Stimulated activated CD8-positive, alpha-beta memory T cell treated with anti-CD3 and anti-CD28 coated beads, Interleukin-4, amount 100 ng/mL, for 1 hour (primary cell): ENCODE measurements at places on chromosomes 11 and 22.

GRCh38 chr11:72114570-72114969, 2.1 kb upstream of the ANAPC15 start:
- DNase-seq = no peak

- DNase-seq = no peak
These were observed 2.2 kb downstream of the MLC1 start for GRCh38 chr22:50082961-50083461.

GRCh38 chr22:25728071-25728470, 13.9 kb upstream of the MYO18B start:
- no peak for DNase-seq

GRCh38 chr11:109521571-109522086, 99.6 kb downstream of the C11orf87 start:
- DNase-seq = no peak

DNA sequence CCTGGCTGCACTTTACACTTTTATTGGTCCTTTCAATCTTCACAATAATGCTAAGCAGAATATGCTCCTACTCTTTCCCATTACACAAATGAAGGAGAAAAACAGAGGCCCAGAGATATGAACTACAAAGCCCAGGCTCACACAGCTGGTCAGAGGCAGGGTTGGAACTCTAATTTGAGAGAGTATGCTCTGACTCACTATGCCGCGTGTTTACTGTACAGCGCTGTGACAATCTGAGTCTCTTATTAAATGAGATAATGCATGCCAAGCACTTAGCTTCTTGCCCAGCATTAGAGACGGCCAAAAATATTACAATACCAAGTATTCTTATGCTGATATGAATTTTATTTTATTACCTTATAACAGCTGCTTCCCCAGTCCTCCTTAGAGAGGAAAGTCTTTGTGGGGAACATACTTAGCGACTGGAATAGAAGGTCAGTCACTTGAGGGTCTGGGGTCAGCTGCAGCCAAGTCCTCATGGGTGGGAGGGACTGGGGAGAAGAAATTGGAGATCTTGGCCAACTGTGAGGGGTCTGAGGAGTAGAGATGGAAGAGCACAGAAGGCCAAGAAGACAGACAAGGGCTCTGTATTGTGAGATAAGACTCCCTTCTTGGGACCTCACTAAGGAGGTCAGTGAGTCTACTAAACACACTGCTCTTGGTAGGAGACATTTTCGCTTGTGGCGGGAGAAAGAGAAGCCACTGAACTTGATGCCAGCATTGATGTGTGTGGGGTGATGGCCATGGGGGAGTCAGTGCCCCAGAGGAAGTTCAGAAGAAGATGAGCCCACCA, 150.8 kb upstream of the TIMP3 start:
- no peak for DNase-seq

DNA sequence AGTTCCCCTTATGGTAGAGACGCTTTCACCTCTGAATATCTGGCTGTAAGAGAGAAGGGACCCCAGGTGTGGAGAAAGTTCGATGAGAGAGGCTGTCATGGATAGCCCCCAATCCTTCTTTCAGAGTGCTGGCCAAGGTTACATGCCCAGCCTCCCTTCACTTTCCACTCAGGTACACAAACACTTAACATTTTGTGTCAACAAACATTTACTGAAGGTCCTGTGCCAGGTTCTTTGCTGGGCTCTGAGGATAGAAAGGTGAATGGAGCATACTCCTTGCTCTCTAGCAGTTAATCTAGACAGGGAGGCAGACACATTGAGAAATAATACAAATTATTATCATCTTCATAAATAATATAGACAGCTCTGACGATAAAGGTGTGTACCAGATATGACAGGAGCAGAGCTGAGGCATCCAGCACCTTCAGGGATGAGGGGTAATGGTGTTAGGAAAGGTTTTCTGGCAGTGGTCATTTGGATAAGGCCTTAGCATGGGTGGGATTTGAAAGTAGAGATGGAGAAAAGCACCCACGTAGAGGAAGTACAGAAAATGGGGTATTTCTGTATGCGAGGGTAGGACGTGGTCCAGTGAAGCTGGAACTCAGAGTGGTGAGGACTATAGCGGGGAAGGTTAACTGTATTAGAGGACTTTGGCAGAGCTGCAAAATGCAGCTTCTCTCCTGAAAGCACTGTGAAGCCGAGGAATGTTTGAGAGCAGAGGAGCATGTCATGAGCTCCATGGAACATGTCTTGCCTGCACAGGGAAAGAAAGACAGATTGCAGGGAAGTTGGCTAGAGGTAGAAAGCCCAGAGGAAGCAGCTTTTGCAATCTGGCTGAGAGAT, 19.6 kb downstream of the PPFIBP2 start:
- DNase-seq = no peak

DNA sequence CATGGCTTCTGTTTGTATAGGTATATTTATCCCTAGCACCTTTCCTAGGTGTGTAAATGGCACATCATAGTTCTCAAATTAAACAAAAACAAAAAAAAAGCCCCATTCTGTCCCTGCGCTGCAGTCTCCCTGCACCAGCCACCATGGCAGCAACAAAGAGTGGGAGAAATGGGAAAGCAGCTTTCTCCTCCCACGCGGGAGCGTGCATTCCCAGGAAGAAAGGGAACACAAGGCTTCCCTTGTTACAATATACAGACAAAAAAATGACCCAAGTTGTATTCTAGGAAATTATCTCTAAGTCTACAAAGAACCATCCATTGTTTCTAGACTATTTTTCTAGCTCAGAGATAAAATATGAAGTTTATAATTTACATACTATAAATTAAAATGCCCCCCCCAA, 16.1 kb upstream of the TMPRSS5 start:
- no peak for DNase-seq

DNA sequence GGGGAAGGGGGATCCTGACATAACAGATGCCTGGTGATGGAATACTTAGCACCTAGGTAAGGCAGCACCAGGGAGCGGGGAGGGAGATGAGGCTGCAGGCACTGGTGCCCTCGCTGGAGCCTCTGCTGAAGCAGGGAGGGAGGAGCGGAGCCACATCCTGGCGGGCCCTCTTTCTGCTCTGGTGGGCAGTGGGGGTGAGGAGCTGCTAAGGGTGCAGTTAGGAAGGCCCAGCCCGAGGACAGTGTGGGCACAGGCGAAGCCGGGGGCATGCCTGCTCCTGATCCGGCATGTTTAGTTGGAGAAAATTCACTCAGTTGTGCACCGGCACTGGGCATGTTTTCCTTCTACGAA, 83.9 kb downstream of the MED15 start:
- no peak for DNase-seq

- DNase-seq = no peak
These were observed 4.3 kb upstream of the OR2AG1 start for GRCh38 chr11:6778518-6778917.

DNA sequence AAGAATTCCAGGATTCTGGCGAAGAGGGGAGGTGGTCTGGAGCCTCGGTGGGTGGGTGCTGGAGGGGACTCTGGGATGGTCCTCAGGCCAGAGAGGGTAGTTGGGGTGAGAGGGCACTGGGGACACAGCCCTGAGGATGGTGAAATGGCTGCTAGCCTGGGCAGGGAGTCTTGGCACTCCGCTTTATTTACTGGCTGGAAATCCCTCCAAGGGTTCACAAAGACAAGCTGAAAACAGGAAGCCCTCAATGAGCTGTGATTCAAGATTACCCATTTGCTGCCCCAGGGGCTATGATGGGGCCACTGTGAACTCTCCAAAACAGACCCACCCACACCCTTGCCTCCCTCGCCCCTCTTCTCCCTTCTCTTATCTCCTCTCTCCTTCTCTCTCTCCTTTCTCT, 71.9 kb downstream of the FBXO7 start:
- no peak for DNase-seq

- no peak for DNase-seq
These were observed 450.0 kb downstream of the NELL1 start for GRCh38 chr11:21119411-21119810.

DNA sequence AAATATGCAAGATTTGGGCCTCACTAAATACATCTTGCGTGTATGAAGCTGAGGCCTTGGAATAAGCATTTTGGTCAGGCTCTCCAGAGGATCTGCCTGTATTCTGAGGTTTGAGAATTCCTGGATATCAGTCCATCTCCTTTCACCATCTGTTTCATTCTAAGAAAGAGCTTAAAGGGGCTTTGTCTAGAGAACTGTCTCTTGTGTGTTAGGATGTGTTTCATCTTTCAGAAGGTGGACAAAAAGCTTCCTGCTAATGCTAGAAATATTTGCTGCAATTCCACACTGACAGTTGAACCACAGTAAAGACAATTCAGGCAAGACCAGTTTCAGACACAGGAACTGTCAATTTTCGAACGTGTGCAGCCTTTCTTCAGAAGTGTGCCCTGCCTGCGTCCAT, 185.4 kb downstream of the DBX1 start:
- no peak for DNase-seq

- no peak for DNase-seq
These were observed 200.5 kb downstream of the TRIM29 start for GRCh38 chr11:119937412-119937811.

DNA sequence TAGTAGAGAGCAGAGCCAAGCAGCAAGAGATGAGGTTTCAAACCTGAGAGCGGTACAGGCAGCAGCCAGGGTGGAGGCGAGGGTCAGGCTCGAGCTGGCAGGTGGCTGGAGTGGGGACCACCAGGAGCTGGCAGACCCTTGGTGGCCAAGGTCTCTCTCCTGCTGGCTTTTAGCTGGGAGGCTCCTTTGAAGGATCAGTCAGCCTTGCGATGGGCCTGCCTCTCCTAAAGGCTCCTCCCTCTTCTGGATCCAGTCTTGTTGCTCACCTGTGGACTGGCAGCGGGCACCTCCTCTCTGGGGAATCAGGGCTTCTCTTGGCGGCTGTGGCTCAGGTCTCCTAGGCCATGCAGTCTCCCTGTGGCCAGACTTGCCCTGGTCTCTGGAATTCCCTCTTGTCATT, 24.8 kb downstream of the TPST2 start:
- no peak for DNase-seq

DNA sequence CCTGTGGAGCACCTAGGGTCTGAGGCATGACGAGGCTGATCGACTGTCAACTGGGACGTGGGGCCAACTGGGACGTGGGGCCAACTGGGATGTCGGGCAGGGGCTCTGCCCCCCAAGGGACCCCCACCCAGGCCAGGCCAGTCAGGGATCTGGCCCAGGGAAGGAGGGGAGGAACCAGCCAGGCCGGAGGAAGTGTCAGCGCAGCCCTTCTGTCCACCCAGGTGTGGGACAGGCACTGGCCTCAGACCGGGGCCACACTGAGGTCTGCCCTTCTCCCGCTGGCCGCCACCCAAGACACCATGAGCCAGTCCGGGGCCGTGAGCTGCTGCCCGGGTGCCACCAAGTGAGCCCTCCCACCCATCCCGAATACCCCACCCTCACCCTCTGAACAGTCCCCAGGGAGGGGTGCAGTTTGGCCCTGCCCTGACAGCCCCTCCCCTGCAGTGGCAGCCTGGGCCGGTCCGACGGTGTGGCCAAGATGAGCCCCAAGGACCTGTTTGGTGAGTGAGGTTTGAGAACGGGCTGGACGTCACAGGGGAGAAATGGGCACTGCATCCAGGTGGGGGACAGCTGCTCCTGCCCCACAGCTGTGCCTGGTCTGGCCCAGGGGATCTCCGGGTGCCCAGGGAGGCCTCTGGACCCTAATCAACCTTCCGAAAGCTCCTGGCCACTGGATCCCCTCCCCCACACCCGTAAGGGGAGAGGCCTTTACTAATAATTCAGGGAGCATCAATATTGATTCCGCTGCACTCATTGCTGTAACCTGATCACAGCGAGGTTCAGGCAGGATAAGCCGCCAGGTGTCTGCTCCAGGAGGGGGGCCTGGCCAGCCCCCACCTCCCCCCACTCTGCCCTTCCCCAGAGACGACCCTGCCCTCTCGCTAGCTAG, 3.3 kb downstream of the EPS8L2 start:
- no peak for DNase-seq

DNA sequence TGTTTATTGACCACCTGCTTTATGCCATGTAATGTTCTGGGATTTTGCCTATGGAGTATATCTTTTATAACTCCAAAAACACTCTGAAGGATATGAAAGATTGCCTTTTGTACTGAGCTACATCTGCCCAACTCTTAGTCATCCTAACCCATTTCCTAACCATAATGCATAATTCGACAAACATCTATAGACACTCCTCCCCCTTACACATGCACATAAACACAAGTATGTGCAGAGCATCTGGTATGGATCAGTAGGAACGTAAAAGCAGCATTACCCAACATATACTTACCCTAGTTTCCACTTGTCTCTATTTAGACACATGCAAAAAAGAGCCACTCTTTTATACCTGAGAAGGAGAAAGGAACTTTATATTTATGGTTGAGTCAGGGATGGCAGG, 272.8 kb downstream of the FAM76B start:
- no peak for DNase-seq

- DNase-seq = no peak
These were observed 2.1 kb downstream of the RTN3 start for GRCh38 chr11:63683133-63683991.

- no peak for DNase-seq
These were observed 6.4 kb downstream of the MS4A15 start for GRCh38 chr11:60762851-60763691.
